ENCODE measurements at places on chromosomes 3 and 15.

DNA sequence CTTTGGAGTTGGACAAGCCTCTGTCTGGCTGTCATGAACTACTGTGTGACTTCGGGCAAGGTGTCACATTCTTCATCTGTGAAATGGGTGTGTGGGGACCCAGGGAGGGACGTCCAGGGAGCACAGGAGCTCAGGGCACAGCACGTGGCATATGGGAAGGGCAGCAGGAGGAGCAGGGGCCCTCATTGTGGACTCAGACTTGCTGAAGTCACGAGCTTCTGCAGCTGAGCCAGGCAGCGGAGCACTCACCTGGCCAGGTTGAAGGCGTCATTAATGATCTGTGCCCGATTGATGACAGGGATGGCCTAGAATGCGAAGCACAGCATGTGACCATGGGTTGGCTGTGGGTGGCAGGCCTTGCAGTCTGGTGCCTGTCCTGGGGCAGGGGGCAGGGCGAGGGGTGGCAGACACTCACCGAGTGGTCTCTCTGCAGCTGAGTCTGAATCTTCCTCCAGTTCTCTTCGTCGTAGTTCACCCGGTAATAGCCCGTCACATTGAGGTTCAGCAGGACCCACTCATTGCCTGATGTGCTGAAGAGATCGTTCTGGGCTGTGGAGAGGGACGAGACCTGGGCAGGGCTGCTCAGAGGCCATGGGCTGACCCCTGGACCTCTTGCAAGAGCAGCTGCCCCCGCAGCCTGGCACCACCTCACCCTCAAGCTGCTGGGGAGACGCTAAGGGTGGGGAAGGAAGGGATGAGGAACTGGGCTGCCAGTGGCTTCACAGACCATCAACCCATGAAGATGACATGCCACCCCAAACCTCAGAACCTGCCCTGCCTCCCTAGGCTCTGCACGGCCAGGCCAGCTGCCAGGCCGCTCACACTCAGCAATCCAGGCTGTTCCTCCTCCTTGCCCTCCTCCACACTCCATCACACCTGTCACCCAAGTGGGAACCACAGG lies 15.4 kb downstream of the ANPEP start:
- DNase-seq, result no peak

- peak; percentile 79 for DNase-seq
Observed at GRCh38 chr15:55587321-55588069, 650 bp downstream of the PYGO1 start.

DNA sequence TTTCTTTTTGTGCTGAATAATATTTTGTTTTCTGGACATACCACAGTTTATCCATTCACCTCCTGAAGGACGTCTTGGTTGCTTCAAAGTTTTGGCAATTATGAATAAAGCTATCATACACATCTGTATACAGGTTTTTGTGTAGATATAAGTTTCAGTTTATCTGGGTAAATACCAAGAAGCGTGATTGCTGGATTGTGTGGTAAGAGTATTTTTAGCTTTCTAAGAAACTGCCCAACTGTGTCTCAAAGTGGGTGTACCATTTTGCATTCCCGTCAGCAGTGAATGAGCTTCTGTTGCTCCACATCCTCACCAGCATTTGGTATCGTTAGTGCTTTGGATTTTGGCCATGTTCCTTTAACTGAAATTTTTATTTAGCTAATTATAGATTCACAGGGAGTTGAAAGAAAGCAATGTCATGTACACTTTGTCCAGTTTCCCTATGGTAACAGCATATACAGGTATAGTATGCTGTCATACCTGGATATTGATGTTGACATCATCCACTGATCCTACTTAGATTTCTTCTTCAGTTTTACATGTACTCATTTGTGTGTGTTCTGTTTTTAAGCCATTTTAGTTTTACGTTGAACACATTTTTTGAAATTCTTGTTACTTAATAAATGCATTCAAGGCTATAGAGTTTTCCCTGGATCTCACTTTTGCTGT lies 11.9 kb downstream of the ARID3B start:
- DNase-seq, result no peak

GRCh38 chr3:29282427-29283230 lies 1.8 kb downstream of the RBMS3 start:
- no peak for DNase-seq

GRCh38 chr15:91499774-91500383 lies 353.6 kb upstream of the SLCO3A1 start:
- no peak for DNase-seq

DNA sequence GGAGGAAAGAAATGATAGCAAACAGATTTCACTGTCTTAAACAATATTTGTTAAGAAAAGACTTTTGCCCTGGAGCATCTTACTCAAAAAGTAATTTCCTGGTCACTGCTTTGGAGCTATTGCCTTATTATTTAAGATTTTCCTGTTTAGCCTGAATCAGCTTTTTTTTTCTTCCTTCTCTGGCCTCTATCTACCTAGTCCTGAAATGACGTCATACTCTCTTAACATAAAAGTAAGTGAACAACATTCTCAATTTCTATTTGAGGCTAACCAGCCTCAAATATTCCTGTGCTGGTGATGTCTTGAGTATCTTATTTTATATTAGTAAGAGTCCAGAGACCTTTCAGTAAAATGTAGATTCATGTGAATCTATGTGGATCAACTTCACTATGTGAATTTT lies 221.9 kb upstream of the ALCAM start:
- DNase-seq, result no peak

- DNase-seq, result no peak
Observed at GRCh38 chr15:69794645-69795469, 302.9 kb downstream of the TLE3 start.

DNA sequence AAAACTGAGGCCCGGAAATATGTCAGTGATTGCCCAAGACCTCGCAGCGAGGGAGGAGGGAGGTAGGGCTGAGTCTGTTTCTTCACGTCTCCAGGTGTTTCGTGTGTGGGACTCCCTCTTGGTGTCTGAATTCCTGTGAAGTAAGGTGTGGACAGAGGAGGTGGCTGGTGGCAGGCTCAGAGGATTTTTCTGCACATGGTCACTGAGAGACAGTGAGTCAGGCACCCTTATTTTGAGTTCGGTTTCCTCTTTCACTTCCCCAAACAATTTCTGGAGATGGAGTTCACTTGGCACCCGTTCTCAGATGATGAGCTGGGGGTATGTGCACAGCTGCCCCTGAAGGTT lies 46.3 kb upstream of the VPS8 start:
- DNase-seq, result no peak

GRCh38 chr3:27670619-27671018 lies 51.5 kb downstream of the EOMES start:
- no peak for DNase-seq

DNA sequence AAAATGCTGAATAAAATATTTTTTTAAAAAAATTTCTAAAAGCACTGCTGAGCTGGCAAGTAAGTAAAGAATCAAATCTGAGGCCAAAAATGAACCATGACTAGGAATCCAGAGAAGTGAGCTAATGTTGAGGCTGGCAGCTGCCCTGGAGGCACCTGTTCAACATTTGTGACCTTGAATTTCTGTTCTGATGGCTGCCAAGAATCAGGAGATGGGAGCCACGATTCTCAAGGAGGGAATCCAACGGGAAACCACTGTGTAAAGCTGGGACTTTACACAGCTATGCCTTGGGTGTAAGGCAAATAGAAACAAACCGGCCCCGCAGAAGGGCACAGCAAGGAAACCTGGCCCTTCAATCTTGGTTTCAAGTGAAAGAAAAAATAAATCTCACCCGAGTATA lies 22.7 kb downstream of the HEG1 start:
- no peak for DNase-seq

- no peak for DNase-seq
Observed at GRCh38 chr3:60674870-60675269, 576.4 kb downstream of the FHIT start.

GRCh38 chr3:187920030-187920429 lies 174.8 kb upstream of the BCL6 start:
- no peak for DNase-seq

DNA sequence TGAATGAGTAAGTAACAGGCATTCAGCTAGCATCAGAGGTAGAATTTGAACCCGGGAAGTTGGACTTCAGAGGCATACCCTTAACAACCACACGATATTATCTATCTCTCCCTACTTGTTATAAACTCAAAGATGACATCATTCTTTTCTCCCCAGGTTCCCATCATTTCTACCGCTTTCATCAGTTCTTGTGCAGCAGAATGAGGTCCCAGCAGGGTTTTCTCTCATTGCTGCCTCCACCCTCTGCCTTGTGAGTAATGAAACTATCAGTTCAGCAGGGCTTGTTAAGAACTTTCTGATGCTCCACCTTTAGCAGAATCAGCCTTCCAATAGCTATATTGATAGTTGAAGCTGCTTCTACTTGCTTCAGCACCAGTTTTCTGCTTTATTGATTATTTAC lies 487.5 kb upstream of the KCNMB2 start:
- no peak for DNase-seq

GRCh38 chr15:29795610-29796009 lies 26.7 kb downstream of the TJP1 start:
- DNase-seq, result no peak

- peak; percentile 83 for DNase-seq
Observed at GRCh38 chr3:35664460-35664919, 25.2 kb downstream of the ARPP21 start.
